GM12892 (cell line): ENCODE measurements at places on chromosomes 4 and X.
A peak's percentile ranks its signal among the peaks of the same experiment; 100 is the strongest.

GRCh38 chr4:101393256-101393655 is 45.9 kb upstream of the PPP3CA start:
- no peak for DNase-seq

- DNase-seq, result no peak
These were observed 276.0 kb downstream of the FBXW7 start for GRCh38 chr4:152259866-152260265.

- no peak for DNase-seq
These were observed 214.4 kb upstream of the PPP1R2C start for GRCh38 chrX:42992199-42992943.

- no peak for DNase-seq
These were observed 22.3 kb upstream of the HTRA3 start for GRCh38 chr4:8247047-8247930.

DNA sequence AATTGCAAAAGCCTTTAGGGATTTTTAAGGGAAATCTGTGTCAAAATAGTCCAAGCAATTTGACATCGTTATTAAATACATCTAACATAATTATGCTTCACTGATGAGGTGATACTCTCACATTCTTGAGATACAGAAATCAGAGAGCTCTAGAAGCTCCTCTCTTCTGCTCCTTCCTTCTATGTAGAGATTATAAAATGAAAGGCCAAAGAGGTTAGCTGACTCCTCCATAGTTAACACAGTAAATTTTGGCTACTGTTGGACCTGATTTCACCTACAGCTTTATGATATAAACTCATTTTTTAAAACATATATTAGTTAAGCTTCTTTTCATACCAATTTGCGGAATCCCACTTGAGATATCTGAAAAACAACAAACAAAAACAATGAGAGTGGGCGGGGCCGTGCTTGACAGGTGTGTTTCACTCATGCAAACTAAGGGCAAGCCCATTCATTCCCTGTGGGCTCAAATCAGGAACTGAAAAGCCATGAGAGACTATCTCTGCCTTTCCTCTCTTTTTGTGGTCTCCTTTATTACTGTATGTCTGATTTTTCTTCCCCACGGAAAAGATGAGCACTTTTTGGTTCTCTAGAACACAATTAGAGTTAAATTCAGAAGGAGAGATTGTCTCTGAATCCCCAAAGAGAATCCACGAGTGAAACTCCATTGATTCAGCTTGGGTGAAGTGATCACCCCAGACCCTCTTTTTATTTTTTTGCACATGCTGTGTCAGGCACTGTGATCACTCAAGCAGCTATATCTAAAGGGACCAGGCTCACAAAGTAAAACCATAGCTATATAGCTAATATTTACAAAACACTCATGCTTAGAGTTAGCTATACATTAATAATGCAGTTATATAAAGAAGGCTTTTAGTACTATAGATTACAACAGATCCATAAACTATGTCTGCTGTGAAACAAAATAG is 566.3 kb downstream of the IL15 start:
- no peak for DNase-seq

DNA sequence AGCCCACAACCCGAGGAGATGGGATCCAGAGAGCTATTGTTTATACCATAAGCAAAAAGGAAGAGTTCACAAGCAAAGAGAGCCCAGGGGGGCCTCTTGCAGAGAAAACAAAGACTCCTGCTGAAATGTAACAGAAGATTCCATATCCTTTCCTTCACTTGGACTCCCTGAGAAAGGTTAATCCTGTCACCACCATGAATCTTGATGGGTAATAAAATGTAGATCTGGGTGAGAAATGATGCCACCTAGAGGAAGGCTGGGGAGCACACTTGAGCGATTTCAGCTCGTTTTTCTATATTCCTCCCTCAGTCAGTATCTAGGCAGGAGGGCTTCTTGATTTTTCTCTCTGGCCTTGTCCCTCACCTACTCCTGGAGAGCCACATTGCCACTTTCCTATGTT is 10.2 kb upstream of the KCNE5 start:
- DNase-seq, result no peak

GRCh38 chr4:72712997-72713396 is 144.0 kb upstream of the ADAMTS3 start:
- DNase-seq, result no peak

- DNase-seq, result no peak
These were observed 58.5 kb upstream of the AGTR2 start for GRCh38 chrX:116111934-116112595.

GRCh38 chrX:22095286-22095685 is 63.2 kb downstream of the PHEX start:
- no peak for DNase-seq

GRCh38 chr4:17093481-17093880 is 195.0 kb upstream of the LDB2 start:
- DNase-seq, result no peak

DNA sequence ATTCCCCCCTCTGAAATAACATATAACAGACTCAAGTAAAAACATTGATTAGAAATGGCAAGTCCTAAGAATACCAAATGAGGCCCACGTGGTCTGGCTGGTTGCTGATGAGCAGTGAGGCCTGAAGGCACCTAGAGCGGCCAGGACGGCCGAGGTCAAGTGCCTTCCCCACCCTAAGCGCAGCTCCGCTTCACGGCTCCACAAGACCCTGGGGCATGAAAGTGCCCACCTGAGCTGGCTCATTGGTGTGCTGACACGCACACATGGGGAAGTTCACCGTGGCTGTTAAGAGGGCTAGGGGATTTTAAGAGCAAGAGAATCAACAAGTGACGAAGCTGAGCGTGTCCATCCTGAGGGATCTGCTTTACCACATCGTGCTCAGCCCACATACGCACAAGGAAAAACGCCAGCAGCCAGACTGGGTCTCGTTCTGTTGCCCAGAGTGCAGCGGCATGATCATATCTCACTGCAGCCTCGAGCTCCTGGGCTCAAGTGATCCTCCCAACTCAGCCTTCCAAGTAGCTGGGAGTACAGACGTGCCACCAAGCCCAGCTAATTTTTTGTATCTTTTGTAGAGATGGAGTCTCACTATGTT is 22.4 kb downstream of the DCTD start:
- DNase-seq, result no peak

DNA sequence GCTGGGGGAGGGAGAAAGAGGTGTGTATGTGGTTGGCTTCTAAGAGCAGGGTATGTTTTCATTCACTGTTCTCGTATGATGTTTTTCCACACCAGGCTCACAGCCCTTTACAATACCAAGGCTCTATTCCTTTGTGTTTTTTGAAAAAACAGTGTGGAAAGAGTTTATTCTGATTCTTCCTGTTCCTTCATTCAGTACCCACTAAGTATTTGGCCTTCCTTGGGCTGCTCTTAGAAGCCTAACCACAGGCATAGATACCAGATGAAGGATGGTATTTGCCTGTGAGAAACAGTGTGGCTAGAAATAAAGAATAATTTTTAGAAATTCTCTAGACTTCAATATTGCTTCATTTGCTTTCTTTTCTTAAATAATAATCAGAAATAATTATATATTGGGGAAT is 518.0 kb upstream of the DIPK2B start:
- DNase-seq, result no peak

DNA sequence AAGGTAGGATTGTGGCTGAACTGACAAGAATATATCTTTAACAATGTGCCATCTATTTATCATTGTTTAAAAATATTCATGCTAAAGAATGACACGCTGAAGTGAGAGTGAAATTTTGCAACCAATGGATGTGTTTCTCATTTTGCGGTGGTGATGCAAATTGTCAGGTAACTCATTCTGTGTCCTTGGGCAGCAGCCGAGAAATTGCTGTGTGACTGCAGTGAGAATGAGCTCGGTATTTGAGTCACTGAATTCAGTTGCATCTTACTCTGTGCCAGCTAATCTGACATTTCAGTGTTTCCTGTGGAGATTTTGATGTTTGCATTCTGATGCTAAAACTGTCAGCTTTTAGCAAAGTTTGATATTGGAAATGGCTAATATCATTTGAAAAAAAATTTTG is 28.1 kb downstream of the MCUB start:
- DNase-seq, result peak; percentile 27

- DNase-seq, result peak; percentile 4
These were observed 36.7 kb downstream of the DIAPH2 start for GRCh38 chrX:96721354-96721753.

- no peak for DNase-seq
These were observed 298.1 kb downstream of the ANKRD50 start for GRCh38 chr4:124414276-124415040.

- no peak for DNase-seq
These were observed 96.8 kb upstream of the FAT1 start for GRCh38 chr4:186820391-186820891.

GRCh38 chrX:72408885-72409284 is 103.2 kb upstream of the CITED1 start:
- no peak for DNase-seq

DNA sequence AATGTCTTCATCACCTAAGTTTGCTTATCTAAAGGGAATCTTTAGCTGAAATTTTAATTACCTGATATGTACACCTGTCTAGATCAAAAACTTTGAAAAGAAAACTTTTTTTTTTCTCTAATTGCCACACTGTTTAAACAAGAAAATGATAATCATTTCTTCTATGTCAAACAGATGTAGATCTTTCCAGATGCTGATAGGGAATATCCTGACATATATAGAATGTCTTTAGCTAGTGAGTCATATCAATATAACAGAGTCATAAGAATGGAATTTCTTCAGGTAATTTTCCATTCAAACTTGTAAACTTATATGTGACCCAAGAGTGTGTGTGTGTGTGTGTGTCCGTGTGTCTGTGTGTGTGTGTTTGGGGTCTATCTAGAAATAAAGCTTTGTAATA is 271.9 kb downstream of the GPM6A start:
- no peak for DNase-seq

GRCh38 chr4:111636961-111637585 is 508.2 kb upstream of the FAM241A start:
- DNase-seq, result no peak

- no peak for DNase-seq
These were observed 22.0 kb upstream of the ARSH start for GRCh38 chrX:2984342-2984741.

GRCh38 chr4:122710434-122711308 is 21.8 kb upstream of the BBS12 start:
- DNase-seq, result no peak

- no peak for DNase-seq
These were observed 17.1 kb downstream of the MTTP start for GRCh38 chr4:99591757-99592156.

DNA sequence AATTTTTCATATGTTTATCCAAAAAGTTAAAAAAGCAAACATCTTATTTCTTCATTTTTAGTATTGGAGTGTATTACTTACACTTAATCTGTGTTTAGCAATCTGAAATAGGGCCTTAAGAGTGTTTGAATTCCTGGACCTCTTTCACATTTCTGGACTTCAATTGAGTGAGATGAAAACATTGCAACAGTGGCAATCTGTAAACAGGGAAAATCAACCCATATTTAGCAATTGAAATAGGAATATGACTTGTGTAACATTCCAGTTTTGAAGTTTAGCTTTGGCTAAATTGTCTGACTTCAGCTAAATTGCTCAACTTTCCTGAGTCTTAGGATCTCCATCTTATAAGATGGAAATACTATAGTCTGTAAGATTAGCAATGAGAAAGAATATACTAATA is 34.6 kb upstream of the FHL1 start:
- no peak for DNase-seq

- no peak for DNase-seq
These were observed 12.5 kb upstream of the OSTC start for GRCh38 chr4:108637856-108638255.

DNA sequence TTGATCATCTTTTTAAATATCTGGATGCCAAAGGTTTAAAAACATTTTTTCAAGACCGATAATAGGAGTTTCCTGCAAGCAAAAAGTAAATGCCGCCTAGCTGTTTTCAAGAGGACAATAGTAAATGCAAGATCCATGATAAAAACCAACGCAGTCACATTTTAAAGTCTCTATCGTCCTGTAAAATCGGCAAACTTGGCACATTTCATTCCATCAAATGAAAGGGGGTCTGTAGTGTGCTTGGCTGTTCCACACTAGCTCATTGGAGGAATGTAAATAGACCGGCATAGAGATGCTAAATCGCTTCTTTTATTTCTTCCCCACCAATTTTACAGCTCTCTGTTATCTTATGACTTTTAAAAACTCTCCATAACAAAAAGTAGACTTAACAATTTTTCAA is 202.2 kb downstream of the NLGN4X start:
- DNase-seq, result no peak

DNA sequence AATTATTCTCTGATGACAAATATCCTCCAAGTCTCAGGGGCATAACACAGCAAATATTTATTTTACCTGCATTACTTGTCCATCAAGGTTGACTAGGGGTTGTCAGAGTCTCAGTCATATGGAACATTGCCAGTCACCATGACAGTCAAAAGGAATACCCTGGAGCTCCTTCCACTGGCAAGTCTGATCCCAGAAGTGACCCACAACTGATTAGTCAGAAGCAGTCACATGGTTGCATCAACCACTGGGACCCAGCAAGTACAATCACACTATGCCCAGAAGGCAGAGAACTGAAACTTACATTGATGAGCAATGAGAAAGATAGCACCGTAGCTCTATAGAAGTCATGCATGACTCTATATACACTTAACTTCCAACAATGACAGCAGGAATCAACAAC is 41.9 kb upstream of the SOD3 start:
- no peak for DNase-seq

DNA sequence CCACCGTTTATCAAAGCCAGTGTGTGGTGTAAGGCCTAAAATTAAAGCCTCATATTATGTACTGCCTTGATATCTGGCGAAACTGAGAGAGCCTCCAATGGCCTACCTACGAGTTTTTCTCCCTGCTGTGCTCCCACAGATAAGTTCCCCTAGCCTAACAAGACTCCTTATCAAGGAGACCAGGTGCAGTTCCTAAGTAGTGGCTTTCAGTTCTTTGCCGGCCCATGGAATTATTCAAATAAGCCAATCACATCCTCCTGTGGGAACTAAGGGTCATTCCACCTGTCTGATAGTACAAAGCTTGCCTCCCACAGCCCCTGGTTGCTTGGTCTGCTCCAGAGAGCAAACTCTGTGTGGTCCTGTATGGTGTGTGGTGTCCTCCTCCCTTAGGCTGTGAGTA is 99.8 kb upstream of the TEX13C start:
- no peak for DNase-seq

- no peak for DNase-seq
These were observed 107.8 kb downstream of the GATB start for GRCh38 chr4:151652841-151653547.

- DNase-seq, result no peak
These were observed 16.4 kb downstream of the C1QTNF7 start for GRCh38 chr4:15444276-15444675.
